ENCODE measurements at places on chromosomes 11 and 22.
A peak's percentile ranks its signal among the peaks of the same experiment; 100 is the strongest.

GRCh38 chr11:119651802-119652584 is 77.0 kb downstream of the NECTIN1 start:
- DNase-seq, result no peak

GRCh38 chr11:70247042-70247709 is 23.3 kb upstream of the PPFIA1 start:
- DNase-seq, result no peak

GRCh38 chr11:2672553-2673249 is 27.1 kb downstream of the KCNQ1OT1 start:
- DNase-seq, result no peak

DNA sequence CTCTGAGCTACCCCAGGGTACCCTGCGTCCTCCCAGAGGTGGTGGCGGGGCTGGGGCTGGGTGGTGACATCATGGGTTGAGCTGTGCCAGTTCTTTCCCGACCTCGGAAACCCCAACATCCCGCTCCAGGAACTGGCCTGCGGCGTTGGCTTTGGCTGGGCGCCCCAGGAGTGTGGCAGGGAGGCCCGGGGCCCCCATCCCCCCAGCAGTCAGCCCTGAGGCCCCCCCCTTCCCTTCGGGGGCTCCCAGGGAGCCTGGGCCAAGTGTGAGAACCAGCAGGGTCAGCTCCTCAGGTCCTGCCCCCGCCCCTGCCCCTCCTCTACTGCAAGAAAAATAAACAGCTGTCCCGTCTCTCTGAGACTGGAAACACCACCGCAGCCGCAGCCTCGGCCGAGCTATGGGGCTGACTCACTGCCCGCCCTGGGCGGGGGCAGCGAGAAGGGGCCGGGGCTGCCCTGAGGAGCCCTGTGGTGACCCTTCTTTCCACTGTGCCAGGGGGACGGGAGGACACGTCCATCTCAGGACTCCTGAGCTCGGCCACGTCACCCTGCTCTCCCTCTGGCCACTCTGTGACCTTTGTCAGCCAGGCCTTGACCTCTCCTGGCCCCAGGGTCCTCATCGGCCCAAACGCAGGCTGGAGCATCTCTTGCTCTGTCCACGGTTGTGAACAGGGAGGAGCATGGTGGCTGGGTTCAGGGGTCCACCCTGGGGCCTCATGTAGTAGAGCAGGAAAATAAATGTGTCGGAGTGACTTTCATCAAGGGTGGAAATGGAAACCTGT is 73.4 kb downstream of the WNT7B start:
- no peak for DNase-seq

DNA sequence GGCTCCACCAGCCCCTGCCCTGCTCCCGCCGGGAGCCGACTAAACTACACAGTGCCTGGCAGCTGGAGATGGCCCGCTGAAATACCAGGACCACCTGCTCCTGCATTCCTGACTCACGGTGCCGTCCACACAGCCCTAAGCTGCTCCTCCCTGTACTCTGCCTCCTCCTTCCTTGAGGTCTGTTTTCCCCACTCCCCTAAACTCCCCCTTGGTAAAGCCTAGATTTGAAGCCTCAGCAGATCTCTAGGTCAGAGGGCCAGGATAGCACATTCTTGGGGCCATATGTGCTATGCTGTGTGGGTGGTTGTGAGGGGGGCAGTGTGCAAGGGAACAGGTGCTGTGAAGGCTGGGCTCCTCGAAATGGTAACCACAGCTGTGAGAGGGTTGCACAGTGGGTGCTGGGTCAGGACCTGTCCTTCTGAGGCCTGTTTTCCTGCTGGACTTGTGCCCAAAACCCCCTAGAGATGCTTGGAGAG is 9.7 kb downstream of the LRFN4 start:
- no peak for DNase-seq

DNA sequence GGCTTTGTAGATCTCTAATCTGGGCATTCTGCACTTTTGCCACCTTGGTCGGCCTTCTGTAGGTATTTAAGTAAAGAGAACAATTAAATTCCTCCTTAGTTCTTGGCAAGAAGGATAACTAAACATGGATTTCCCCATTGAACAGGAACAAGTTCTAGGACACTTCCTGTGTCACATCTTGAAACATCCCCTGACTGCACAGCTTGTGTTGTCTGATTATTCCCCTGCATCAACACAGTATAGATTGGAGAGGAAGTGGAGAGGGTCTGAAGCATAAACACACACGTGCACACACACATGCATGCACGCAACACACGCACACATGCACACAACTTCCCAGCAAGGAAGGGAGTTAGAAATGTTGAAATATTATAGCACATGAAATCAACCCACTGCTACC is 8.6 kb downstream of the ISX start:
- no peak for DNase-seq

DNA sequence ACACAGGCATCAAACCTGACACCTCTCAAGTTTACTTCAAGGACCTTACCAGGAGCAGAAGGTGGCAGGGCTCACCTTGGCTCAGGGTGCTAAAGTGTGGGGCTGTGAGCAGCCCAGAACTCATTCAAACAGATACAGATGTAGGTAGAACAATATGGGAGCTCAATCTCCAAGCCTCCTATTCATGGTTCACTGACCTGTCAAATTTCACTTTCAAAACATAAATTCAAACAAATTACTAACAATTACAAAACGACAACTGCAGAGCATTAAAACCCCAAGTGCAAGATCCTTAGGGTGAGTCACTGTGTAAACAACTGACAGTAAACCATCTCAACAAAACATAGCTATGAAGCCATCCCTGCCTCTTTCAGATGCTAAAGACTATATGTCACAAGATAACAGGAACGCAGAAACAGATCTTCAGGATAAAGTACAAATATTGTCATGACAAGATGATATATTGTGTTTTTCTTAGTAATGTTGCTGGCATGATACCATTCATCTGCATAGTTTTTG is 303.5 kb upstream of the ANO3 start:
- DNase-seq, result no peak

GRCh38 chr22:35482974-35483373 is 57.7 kb upstream of the RASD2 start:
- DNase-seq, result no peak

DNA sequence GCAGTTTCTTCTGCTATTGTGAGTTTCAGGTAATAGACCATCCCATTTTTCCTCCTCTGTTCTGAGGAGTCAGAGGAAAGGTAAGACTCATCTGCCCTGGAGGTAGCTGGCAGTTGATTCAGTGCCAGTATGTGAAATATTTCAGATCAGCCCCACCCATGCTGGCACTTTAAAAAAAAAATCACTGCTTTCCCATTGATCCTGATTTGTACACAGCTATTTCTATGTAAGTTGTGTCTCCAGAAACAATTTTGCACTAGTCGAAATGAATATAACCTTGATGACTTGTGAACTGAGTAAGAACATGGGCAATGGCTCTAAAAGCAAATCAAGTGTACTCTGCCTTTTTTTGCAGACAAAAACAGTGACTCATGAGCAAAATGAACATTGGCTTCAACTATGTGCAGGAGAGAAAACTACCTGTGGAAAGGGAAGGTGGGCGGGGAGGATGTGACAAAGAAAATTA is 82.0 kb upstream of the OR5AK2 start:
- no peak for DNase-seq

DNA sequence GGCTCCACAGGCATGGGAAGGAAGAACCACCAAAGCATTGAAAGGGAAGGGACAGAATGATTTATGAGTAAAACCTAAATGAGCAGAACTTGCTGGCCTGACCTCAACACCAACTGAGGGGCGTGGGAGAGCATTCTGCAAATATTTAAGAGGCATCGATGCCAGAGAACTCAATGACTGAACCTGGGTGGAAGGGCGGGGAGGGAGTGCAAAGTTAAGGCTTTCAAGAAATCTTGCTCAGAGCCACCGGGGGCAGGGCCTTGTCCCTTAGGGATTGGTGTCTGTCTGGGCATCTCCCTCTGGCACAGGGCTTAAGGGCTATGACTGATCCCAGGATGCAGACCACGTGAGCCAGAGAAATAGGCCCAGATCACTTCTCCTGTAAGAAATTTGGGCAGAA is 137.1 kb downstream of the ADAMTS15 start:
- DNase-seq, result no peak

DNA sequence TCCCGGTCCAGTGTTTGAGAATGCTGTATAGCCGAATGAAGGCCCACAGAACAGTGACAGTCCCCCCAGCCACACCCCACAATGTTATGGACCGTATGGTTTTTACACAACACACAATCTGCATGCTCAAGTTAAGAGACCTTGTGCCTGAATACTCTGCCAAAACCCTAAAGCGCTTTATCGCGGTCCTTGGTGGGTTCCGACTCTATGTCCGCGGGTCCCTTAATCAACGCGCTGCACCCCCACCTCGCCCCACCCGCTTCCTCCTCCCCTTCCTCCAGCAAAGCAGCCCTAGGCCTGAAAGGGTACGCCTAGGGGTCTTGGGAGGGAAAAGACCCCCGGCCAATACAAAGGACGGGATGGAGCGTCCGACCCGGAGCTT is 442 bp downstream of the COPB1 start:
- no peak for DNase-seq

GRCh38 chr11:13487661-13488030 is 8.2 kb downstream of the PTH start:
- DNase-seq, result peak; percentile 40

- DNase-seq, result no peak
Measured at GRCh38 chr11:72421351-72421750, 13.0 kb downstream of the CLPB start.

GRCh38 chr11:97746818-97747217 is 1273.9 kb upstream of the CNTN5 start:
- no peak for DNase-seq

GRCh38 chr11:62505059-62505439 is 41.6 kb downstream of the AHNAK start:
- no peak for DNase-seq

DNA sequence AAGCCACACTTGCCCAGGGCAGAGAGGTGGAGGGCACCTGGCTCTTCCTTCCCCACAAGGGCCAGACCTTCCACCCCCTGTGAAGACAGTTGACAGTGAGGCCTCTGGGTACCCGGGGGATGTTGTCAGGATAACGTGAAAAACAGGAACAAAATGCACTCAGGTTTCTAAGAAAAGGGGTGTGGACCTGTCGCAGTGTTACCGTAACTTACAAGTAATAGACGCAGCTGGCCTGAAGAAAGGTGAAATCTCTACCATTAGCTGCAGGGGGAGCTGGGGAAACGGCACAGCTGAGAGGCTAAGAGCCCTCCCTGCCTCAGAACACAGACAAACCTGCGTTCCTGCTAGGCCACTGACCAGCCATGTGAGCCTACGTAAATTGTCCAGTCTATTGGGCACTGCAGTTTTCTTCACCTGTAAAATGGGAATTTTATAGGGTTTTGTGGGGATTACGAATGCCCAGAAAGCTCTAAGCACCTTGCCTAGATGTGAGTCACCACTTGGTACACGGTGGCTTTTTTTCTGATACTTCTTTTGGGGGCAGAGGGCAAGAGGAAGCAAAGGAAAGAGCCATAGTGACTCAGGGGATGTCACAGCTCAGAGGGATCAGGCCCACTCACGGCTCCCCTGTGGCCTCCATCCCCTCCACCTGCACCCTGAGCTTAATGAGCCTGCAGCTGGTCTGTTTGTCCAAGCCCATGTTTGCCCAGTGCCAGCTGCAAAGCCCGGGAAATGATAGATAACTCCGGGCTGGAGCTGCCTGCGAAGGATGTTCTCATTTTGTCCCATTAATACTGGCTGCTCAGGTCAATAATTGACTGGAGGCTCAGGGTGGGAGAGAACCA is 18.4 kb upstream of the CABP7 start:
- DNase-seq, result no peak

DNA sequence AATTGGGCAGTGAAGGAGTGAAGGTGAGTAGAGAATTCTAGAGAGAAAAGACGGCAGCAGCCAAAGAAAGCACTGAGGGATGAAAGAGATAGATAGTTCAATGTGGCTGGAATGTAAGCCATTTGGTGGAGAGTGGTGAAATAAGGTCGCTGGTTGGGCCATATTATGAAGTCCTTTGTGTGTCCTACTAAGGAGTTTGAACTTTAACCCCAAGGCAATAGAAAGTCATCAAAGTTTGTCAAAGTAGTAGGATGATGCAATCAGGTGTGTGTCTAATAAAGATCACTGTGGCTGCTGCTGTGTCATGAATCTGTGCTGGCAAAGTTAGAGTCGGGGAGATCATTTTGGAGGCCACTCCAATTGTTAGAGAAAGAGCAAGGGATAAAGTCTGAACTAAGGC is 18.7 kb downstream of the RNF121 start:
- DNase-seq, result no peak

- no peak for DNase-seq
Measured at GRCh38 chr11:26193694-26194365, 138.1 kb upstream of the ANO3 start.

- no peak for DNase-seq
Measured at GRCh38 chr22:45905326-45905923, 71.5 kb downstream of the WNT7B start.

GRCh38 chr11:33915526-33915925 is 23.6 kb upstream of the LMO2 start:
- DNase-seq, result peak; percentile 38

- DNase-seq, result no peak
Measured at GRCh38 chr22:20093418-20094196, 13.6 kb downstream of the DGCR8 start.

DNA sequence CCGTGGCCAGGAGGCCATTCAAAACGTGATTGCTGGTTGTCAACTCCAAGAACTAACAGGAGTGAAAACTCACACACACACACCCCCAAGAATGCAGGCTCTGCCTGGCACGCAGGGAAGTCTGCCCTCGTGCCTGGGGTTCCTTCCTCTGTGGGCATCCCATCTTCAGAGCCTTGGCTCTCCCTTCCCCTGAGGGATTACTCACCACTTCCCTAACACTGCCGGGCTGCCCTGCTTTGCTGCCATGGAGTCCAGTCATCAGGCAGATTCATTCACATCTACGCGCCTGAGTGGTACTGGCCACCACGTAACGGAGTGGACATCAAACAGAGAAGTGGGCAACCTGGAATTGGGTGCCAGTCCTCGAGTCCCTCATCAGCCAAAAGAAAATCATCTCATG is 120.7 kb upstream of the TMEM45B start:
- no peak for DNase-seq
